ENCODE measurements at places on chromosomes 7 and 10.

GRCh38 chr10:25820874-25821273 is 113.2 kb upstream of the MYO3A start:
- no peak for DNase-seq

- no peak for DNase-seq
Observed at GRCh38 chr10:12847361-12847975, 154.0 kb downstream of the CCDC3 start.

GRCh38 chr10:14478201-14478600 is 147.5 kb upstream of the FRMD4A start:
- DNase-seq: no peak

DNA sequence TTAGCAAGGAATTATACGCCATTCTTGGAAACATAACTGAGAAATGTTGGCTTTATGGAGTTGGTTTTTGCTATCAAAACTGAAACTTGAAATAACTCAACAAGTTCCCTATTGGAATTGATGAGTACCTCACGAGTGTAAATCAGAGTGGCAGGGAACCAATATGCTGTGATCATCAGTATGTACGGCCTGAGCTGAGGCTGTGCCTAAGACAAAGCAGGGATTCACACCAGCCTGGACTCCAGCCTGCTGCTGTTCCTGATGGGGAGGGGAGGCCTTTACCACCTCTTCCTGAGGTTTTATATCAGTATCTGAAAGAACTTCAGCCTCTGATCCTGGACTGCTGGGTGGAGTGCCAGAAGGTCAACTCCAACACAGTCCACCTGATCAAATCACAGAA is 52.7 kb downstream of the CRTAC1 start:
- DNase-seq: no peak

DNA sequence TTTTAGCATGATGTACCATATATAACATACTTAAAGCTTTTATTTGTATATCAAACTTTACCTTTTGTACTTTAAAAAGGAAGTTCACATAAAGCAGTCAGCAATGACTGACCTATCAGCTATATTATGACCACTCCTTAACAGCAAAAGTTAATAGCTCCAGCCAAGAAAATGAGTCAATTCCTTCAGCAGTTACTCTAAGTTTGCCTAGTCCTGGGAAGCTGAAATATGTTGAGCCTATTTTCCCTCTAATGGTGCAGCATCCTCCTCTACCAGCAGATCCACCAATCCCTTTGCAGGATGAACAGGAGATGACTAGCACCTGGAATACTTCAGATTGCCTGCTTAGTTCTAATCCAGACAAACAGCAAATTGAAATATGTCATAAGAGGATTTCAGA is 64.2 kb downstream of the CUL2 start:
- DNase-seq: no peak

DNA sequence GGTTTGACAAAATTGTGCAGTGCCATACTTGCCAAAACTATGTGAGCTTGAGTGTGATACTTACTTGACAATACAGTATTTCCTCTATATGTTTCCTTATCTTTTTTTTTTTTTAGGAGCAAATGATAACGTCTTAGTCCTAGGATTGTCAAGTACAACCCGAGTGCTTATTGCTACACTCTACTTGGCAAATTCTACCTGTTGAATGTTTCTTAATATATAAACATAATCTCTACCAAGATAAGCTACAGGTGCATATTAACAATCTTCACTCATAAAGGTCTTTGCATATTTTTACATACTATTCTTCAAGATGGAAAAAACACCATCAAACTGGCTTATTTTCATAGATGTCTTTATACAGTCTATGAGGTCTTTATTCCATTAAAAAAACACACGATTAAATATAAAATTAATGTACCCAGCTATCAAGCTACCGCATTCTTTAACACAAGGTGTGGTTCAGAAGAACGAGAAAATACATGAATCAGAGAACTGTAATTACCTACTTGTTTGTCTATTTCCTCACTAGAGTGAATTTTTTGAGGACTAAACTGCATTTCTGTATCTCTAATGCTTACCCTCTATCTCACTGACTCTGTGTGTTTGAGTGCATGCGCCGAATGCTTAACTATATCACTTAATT is 76.1 kb upstream of the PDSS1 start:
- DNase-seq: no peak

GRCh38 chr7:41145656-41146055 is 557.2 kb downstream of the INHBA start:
- DNase-seq: no peak

Data from NCI-H1048 (cell line).